ENCODE measurements at places on chromosomes 5 and 9.

- no peak for DNase-seq
These were observed 264.1 kb downstream of the CD180 start for GRCh38 chr5:66932457-66932856.

DNA sequence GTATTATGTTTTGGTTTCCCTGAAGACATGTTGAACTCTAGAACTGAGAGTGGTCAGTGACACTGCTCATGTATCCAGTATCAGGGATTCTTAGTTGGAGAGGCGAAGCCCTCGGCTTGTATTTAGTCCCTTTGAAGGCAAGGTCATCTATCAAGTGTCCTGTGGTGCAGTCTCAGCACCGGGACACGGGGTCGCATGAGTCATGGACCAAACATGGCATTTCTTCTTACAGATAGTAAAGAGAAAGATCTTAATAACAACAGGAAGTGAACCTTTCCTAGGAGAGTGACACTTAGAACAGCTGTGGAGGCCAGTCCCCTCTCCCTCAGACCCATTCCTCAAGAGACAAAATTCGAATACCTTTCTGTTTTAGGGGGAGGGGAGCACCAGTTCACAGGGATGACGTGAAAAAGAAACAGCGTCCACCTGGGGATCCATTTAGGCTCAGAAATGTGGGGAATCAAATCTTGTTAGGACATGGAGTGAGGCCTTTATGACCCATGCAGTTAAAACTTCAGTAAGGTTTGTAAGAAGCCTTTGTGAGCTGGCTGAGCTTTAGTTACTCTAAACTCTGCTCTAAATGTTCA lies 86.5 kb downstream of the ADGRV1 start:
- DNase-seq, result no peak

DNA sequence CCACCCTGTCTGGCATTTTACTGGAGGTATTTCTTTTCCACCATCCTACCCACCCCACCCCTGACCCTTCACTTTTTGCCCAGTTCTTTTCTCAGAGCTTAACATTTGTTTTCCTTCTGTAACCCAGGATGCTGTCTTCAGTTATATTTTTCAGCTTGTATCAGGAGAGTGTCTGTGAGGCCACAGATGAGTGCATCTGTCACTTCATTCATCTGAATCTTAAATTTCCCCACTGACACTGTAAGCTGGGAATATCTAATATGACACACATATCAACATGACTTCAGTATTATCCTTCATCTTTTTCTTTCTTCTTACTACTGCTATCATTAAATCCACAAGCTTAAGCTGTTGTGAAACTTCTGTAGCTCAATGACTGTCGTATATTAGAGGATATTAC lies 4.9 kb downstream of the MARCHF3 start:
- DNase-seq, result no peak

- DNase-seq, result peak; percentile 20
These were observed 25.0 kb upstream of the TDRD7 start for GRCh38 chr9:97386733-97387503.

DNA sequence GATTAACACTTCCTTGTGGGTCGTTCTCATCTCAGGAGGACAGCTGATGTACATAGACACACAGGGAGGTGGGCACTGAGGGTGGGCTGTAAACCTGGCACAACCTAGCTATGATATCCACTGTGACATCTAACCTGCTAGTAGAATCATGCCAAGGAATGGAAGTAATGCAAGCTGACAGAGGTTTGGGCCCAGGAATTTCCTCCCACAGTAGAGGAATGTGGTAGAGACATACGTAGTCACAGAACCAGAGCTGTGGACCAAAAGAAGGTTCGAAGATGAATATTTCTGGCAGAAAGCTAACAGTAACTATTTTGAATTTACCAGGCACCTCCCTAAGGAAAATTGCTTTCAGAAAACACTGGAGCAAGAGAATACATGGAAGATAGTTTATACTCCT lies 15.2 kb upstream of the DNAJC25 start:
- DNase-seq, result no peak

GRCh38 chr5:159893040-159893695 lies 23.1 kb upstream of the ADRA1B start:
- no peak for DNase-seq

DNA sequence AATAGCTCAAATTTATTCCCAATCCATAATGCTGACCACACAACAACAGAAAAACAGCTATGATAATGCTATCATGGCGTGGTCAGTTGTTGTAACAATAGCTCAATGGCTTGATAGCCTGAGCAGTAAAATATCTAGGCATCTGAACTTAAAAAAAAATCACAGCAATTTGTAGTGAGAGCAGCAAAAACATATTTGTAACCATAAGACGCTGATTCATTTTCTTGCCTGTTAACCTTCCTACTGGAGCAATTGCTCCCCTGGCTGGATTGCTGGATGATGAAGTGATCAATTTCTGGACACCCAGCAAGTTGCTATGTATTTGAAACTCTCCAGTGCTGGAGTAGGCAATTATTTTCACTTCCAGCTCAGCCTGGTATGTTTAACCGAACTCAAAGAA lies 115.1 kb downstream of the PCSK1 start:
- DNase-seq, result no peak

GRCh38 chr5:165914456-165914855 lies 2377.0 kb upstream of the WWC1 start:
- no peak for DNase-seq

DNA sequence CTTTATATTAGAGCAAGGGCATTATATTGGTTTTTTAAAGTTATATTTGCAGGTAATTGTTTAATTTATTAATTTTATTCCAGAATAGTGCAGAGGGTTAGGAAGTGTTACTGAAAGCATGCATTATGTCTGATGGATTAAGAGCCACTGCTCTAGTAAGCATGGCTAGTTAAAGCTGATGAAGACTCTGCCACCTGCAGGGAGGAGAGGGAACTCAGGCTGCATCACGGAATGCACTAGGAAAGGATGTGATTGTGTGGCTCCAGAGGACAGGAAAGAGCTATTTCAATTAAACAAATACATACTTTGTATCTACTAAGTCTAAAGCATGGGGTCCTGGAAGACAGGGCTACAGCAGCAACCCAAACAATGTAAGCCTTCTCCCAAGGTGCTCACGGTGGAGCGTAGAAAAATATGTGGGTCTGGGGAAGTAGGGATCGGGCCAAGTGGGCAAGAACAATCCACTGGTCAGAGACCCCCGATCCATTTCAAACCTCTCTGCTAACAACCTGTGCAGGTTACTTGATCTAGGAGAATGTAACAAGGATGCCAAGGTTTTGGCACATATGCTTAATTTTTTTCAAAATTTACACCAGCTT lies 15.3 kb upstream of the GRXCR2 start:
- DNase-seq, result peak; percentile 17
